ENCODE measurements at places on chromosomes 1 and 21. TPM values are rescaled to one million over a fixed set of nuclear protein-coding genes. Genes with fewer than 3 reads are reported as not detected.

DNA sequence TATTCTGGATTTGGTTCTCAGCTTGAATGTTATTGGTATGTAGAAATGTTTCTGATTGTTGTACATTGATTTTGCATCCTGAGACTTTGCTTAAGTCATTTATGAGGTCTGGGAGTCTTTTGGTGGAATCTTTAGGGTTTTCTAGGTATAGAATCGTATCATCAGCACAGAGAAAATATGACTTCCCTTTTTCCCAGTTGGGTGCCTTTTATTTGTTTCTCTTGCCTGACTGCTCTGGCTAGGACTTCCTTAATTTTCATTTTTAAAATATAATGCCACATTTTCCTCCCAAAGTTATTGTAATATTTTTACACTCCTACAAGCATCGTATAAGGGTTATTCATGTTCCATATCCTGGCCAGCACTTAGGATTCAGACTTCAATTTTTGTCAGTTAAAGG is 111.1 kb downstream of the FNBP1L start:
- H3K36me3 ChIP-seq = peaks cover 60% of the 10 kb centered on the region
- no peak overlapping the region for H3K27ac ChIP-seq
- H3K4me1 ChIP-seq = no peaks in the 10 kb centered on the region

GRCh38 chr1:23699280-23700179 is 7.9 kb downstream of the RPL11 start:
- H3K4me1 ChIP-seq = no peaks in the 10 kb centered on the region
- H3K27me3 ChIP-seq = no peaks in the 10 kb centered on the region
- peaks cover 88% of the 10 kb centered on the region for H3K36me3 ChIP-seq
- no peak overlapping the region for H3K27ac ChIP-seq

GRCh38 chr1:152190589-152190988 is 31.6 kb upstream of the RPTN start:
- no peaks in the 10 kb centered on the region for H3K27me3 ChIP-seq
- H3K27ac ChIP-seq = no peak overlapping the region
- H3K4me1 ChIP-seq = no peaks in the 10 kb centered on the region
- H3K4me3 ChIP-seq = no peak overlapping the region
- no peak for DNase-seq

The CYP4A22 gene
- total RNA-seq = not detected

The TP73 gene
- 4.7 TPM for total RNA-seq

Measured in H9 (cell line).